ENCODE measurements at places on chromosomes 6 and 20. TPM values are rescaled to one million over a fixed set of nuclear protein-coding genes. Genes with fewer than 3 reads are reported as not detected.

DNA sequence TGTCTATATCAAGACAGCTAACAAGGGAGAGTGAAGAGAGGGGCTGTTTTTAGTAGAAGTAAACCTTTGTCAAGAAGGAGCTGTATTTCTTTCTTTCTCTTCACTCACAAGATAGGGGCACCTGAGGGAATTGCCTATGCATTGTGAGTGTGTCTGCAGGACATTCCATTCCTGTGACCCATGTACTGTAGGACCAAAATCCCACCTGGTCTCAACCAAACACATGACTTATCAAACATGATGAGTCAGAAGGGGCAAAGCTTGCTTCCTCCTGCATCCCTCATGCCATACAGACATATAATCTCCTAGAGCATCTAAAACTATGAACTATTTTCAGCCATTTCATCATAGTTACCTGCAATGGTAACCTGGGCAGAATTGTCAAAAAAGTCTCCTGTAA is 21.8 kb downstream of the PKHD1 start:
- DNase-seq = peak; percentile 35

DNA sequence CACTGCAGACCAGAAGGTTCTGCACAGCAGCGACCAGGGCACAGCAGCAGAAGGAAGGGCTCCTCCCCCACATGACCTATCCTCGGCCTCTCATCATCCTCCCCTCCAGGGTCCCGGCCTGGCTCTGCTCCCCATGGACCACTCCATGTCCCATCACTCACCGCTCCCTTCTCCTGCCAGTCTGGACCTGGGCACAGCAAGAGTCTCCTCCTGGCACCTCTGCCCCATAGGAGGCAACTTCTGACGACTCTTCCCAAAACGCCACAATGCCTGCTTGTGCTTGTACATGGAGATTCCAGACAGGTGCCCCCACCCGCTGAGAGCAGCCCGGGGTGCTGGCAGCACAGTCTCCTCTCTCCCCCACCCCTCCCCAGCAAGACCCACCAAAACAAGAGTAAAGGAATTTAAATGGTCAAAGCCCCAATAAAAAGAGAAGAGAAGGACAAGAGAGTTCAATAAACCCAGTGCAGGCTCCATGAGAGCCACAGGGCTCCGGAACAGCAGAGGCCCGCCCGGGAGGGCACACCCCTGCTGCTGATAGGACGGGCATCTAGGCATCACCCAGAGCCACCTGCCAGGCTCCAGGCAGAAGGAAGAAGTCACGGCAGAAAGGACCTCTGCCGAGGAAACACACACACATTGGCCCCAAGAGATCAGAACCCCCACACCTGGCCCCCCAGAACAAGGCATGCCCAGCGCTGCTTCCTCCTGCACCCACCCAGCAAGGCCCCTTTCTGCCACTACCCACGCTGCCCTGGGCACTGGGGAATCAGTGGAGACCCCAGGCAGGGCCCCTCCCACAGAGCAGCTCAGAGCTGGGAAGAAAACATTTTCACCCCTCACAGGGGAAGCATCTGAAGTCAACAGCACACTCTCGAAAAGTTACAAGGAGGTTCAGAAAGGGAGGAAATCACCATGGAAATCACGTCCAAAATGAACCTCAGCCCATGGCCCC is 15.2 kb downstream of the TAF4 start:
- no peak for DNase-seq

DNA sequence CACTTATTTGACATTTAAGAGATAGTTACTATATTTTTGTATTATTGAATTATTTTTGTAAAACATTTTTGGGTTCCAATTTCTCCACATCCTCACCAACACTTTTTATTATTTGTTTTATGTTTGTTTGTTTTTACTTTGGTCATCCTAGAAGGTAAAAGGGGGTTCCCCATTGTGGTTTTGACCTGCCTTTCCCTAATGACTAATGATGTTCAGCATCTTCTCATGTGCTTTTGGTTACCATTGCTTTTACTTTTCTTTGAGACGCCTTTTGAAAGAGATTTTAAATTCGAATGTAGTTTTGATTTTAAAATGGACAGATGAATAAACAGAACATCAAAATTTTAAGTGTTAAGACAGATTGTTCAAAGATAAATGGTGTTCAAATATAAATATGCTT is 46.9 kb downstream of the AK9 start:
- DNase-seq = no peak

- peak; percentile 81 for DNase-seq
Measured at GRCh38 chr6:41021832-41022231, 17.2 kb downstream of the UNC5CL start.

DNA sequence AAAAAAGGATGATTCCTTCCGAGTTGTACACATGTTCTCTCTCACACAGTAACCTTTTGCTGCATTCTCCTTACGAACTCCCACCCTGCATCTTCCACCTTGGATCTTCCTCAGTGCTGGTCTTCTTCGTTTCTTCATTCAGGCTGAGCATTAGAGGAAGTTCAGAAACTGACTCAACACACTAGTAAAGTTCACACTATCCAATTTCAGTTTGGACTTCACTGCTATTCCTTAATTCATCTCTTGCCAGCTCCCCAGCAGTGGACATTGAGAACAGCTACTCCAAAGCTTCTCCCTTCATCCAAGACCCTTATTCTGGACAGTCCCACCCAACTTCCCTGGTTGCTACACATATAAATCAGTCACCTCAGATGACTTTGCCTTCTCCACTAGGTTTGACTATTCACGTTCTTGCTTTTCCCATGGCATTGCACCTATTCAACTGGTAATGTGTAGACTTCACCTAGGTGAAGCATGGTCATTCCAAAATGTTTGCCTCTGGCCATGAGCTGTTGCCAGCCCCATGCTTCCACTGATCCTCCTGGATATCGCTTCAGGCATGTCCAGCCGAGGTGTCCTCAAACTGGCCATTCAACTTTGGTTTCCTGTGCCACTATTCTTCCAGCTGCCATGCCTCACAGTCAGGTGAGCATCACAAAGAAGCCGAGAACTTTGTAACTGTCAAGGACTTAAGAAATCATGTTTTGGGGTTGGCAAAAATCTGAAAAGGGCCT is 103.9 kb upstream of the EMILIN3 start:
- no peak for DNase-seq

DNA sequence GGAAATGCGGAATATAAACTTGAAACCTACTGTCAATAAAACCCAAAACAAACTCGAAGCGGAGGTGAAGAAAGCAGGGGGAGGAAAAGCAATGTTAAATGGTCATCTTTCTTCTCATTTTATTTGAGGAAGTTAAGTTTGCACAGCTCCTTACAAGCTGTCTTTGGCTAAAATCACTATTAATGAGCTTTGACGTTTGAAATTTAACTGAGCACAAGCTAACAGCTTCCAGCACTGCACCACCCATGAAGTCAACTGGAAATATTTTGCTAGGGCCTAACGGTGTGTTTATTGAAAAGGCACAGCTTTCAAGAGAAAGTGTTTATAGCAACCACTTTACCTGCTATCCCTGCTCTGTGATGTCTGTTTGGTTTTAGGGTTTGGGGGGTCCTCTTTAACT is 103.8 kb downstream of the PKHD1 start:
- DNase-seq = no peak

- DNase-seq = peak; percentile 66
Measured at GRCh38 chr6:110628330-110628729, 151.9 kb upstream of the SLC22A16 start.

Gene IPCEF1
- total RNA-seq = under 0.01 TPM

Gene FAXC
- 1.8 TPM for total RNA-seq

Gene RPP21
- total RNA-seq = 90.8 TPM
